ENCODE measurements at places on chromosomes 1 and 21. TPM values are rescaled to one million over a fixed set of nuclear protein-coding genes. Genes with fewer than 3 reads are reported as not detected.

ABCD3 gene
- 31.7 TPM for total RNA-seq

GRCh38 chr21:37582590-37582989 lies 216.0 kb downstream of the DYRK1A start:
- DNase-seq = no peak

DNA sequence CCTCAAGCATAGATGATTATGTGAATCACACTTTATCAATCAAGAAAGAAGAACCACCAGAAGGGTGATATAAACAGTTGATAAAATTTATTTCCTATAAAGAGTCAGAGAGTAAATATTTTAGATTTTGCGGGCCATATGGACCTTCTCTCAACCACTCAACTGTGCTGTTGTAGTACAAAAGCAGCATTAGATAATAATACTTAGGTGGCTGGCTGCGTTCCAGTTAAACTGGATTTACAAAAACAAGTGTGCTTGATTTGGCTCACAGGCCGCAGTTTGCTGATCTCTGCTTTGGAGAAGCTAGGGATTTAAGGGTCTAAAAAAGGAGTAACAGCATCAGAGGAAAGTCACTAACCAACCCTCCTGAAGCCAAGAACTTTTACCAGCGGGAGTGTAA lies 1406.0 kb downstream of the KCNT2 start:
- DNase-seq = no peak

DNA sequence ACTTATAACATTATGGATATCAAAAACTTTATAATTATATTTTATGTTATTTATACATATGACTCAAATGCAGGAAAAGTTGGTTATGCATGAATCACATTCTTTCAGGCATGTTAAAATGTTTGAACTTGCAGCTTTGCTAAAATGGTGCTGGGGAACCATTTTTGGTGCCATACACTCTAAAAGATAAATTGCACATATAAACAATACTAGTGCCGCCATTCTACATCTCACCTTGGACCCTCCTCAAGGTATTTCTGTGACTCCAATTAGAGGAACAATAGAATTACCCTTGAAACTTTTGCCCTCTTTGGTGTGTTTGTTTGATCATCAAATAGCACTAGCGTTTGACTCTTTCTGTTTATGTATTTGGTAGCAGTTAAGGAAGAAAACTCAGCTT lies 997 bp downstream of the PRKACB start:
- DNase-seq = no peak

PDPN gene
- total RNA-seq = 13.8 TPM

DNA sequence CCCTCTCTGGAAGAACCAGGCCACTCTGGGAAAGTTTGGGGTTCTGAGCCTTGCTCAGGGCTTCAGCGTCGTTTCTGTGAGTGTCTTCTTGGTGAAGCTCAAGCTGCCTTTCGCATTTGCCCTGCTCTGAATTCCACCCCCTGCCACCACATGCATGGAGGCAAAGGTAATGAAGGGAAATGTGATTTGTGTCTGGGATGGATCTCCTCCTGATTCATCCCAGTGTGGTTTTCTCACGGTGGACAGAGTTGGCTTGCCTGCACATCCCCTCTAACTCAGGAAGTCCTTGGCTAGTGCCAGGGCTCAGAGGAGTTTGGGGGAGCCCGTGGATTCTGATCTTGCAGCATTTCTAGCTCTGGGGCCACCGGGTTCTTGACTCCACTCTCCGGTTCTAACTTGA lies 173.6 kb upstream of the RAB4A start:
- DNase-seq = no peak

- no peak for DNase-seq
Measured at GRCh38 chr1:88394958-88395357, 289.1 kb upstream of the PKN2 start.

DNA sequence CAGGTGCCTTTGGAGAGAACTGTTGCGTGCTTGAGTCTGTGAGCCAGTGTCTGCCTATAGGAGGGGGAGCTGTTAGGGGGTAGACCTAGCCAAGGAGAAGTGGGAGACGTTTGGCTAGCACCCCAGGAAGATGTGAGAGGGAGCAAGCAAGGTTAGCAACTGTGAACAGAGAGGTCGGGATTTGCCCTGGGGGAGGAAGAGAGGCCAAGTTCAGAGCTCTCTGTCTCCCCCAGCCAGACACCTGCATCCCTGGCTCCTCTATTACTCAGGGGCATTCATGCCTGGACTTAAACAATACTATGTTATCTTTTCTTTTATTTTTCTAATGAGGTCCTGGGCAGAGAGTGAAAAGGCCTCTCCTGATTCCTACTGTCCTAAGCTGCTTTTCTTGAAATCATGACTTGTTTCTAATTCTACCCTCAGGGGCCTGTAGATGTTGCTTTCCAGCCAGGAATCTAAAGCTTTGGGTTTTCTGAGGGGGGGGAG lies 2.4 kb downstream of the BTG2 start:
- DNase-seq = no peak

GRCh38 chr1:201190005-201190404 lies 619 bp upstream of the IGFN1 start:
- DNase-seq = no peak

EYA3 gene
- 11.0 TPM for total RNA-seq

GRCh38 chr1:156668801-156669637 lies 8.2 kb downstream of the NES start:
- DNase-seq = no peak
